Activated CD8-positive, alpha-beta memory T cell treated with anti-CD3 and anti-CD28 coated beads for 1 hour (primary cell): ENCODE measurements at places on chromosomes 12 and 14.

- DNase-seq, result no peak
Measured at GRCh38 chr12:104748790-104749189, 209.3 kb downstream of the SLC41A2 start.

- no peak for DNase-seq
Measured at GRCh38 chr12:23862701-23863100, 86.8 kb downstream of the SOX5 start.

GRCh38 chr12:68521848-68522502, 88.7 kb upstream of the RAP1B start:
- DNase-seq, result no peak

- no peak for DNase-seq
Measured at GRCh38 chr12:11092128-11092527, at the start of gene TAS2R43. Gene TAS2R43 (minus strand): TSS chr12:11092313. CDS start chr12:11092229, 84 bp downstream.

- no peak for DNase-seq
Measured at GRCh38 chr12:104963757-104964156, 5.7 kb upstream of the SLC41A2 start.

DNA sequence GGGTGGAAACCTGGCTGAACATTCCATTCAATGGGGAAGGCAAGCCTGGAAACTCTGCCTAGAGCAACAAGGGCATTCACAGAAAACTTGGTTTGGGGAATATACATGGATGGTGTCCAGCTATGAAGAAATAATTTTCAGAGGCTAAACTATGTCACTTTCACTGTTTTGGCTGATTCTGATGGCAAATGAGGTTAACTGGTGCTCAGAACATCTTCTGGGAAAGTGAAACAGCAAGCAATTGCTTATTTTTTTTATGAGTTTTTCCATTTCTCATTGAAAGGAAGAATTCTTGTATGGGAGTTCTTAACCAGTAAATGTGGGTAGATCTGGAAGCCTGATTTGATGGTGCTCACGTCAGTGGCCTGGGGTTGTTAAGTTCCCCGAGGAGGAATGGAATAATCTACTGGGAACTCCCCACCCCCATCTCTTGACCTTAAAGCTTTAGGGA, 132.8 kb upstream of the BTG1 start:
- no peak for DNase-seq

- DNase-seq, result no peak
Measured at GRCh38 chr14:33120341-33120740, 181.7 kb downstream of the NPAS3 start.

DNA sequence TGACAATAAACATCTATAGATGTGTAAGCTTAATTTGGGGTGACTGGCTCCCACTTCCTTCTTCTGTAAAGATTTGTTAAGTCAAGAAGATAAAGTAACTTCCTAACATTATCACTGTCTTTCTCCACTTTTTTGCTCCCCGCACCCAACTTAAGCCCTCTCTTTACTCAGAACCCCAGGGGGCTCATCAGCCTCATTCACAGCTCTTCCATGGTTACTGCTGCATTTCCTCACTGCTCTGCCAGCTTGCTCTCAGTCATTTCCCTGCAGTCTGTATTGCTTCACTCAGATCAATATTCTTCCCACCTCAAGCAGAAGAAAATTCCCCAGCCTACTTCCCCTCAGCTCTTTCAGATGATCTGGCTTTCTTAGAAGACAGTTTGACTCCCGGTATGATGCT, 102.0 kb downstream of the PIK3C2G start:
- no peak for DNase-seq

DNA sequence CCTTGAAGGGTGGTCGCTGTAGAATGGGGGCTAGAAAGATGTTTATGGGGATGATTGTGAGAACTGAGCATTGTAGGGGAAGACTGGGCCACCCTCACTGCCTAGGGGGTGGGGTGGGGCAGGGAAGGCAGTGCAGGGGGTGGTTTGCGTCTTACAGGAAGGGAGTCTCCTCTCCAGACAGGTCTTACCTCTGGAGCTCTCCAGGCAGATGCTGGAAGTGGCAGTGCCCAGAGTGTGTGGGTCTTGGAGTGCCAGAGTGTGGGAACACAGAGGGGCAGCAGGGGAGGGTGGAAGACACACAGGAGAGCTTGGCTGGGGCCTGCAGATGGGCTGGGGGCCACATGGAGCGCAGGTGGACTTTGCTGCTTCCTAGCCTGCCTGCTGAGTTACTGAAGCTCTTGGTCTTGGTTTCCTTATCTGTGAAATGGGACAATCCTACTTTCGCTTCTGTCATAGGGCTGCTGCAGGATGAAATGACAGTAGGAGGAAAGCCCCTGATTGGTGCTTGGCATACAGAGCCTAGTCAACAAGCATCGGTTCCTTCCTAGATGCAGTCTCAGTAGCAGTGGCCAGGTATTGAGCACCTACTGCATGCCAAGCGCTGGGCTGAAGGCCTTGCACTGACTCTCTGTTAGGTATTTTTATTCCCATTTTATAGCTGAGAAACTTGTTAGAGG, 118.3 kb downstream of the SLC25A47 start:
- DNase-seq, result no peak

DNA sequence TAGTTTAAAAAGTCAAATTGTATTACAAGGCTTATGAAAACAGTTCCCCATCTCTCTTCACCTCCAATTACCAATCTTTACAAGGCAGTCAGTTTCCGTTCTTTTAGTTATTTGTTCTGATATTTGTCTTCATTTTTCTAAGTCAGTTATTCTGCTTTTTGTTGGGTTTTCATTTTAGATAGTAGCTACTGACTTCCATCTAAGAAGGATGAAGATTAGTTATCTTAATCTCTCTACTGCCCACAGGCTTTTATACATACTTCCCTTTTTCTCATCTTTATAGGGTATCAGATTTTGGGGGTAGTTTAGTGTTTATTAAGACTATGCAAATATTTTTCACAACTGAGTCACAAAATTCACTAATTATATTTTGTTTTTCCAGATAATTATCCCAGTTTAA, 38.4 kb downstream of the FRS2 start:
- DNase-seq, result no peak

GRCh38 chr14:47929334-47929733, 253.9 kb upstream of the MDGA2 start:
- no peak for DNase-seq

DNA sequence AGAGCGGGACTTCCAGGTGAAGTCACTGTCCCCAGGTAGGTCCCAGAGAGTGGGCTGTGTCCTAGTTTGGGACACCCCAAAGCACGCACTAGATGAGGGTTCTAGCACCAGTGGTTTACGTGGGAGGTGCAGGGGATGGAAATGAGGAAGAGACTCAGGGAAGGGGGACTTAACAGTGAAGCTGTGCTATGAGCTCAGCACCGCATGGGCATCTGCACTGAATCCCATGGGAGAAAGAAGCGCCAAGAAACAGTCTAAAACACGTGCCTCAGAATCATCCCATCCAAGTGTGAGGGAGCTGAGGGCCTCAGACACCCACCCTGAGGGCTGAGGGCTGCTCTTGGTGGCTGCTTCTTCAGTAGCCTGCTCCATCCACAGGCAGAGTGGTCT, 71.5 kb upstream of the ZFP36L1 start:
- no peak for DNase-seq

DNA sequence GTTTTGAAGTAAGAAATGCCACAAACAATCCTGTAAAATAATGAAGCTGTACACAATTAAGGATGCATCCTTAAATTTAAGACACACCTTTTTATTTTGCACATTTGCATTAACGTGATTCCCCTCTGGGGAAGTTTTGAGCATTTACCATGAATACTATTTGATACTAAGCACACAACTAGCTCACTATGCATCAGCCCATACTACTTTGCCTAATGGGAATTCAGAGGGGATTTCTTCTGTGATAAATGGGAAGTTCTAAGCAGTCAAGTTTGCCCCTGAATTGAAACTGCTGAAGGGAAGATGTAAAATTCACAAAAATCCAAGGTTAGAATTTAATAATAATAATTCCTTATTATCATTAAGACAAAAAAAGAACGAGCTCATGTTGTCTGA, 27.4 kb downstream of the SINHCAF start:
- DNase-seq, result no peak

DNA sequence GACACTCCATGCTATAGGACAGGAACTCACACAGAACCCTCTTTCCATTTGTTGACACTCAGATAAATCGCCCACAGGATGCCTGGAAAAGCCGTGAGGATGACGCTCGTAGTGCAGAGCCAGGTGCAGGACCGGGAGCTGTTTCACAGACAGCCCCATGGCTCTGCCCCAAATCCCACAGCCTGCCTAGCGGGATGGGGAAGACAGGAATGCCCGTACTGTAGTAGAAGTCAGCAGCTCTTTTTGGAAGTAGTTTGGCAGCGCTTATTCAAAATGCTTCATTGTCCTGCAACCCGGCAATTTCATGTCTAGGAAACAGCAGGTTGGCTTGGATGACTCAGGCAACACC, 41.6 kb downstream of the JAG2 start:
- DNase-seq, result no peak

DNA sequence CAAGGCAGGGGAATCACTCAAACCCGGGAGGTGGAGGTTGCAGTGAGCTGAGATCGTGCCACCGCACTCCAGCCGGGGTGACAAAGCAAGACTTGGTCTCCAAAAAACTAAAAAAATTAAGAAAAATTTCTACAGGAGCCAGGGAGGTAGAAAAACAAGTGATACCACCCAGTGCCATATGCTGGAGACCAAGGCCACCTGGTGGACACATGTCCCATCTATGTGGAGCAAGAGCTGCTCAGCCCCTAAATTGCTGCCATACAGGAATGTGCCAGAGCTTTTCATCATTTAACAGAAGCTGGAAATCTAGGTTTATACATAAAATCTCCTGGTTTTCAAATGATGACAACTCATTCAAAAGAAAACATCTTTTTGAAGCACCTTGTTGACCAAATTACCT, 61.4 kb upstream of the ELK3 start:
- DNase-seq, result no peak
